ENCODE measurements at places on chromosomes 12 and 14.

DNA sequence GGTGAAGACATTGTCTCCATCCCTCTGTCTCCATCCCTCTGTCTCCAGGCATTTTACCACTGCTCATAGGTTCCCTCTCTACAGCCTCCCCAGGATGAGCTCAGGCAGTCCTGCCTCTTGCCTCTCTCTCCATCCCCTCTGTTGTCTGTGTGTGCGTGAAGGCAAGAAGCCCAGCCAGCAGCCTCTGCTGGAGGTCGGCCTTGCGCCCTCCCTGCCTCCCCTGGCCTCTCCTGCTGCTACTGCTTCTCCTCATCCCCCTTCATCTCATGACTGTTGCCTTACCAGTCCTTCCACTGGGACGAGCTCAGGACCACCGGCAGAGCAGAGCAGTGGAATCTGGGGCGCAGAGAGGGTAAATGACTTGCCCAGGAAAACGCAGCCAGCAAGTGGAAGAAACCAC, 3.2 kb downstream of the KRT80 start:
- no peak for DNase-seq

DNA sequence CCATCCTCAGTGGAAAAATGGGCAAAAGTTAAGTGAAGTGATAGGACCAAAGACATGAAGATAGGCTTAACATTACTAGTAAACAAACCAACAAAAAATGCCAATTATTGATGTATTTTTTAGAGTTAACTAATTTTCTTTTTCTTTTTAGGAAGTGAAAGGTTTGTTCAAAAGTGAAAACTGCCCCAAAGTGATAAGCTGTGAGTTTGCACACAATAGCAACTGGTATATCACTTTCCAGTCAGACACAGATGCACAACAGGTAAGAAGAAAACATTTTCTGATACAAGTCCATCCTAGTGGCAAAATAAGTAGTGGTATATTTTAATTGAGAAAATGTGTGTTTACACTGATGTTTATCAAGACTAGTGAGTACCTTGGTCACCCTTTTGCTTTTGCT, 39.6 kb downstream of the LARP4 start:
- no peak for DNase-seq

DNA sequence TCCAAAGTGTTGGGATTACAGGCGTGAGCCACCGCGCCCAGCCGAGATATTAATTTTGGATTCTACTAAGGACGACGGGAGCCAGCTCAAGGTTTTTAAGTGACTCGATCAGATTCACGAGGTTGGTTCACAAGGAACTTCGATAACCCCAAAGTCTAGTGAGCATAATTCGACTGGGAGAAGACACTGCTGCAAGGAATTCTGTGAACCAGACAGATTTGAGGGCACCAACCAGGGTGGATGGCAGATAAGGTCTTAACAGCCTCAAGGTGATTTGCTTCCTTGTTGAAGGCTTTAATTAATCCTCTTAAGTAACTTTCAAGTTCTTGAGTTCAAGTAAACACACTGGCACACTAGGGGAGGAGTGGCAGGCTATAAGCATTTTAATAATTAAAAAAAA, 1.1 kb upstream of the KLHDC2 start:
- DNase-seq: no peak

DNA sequence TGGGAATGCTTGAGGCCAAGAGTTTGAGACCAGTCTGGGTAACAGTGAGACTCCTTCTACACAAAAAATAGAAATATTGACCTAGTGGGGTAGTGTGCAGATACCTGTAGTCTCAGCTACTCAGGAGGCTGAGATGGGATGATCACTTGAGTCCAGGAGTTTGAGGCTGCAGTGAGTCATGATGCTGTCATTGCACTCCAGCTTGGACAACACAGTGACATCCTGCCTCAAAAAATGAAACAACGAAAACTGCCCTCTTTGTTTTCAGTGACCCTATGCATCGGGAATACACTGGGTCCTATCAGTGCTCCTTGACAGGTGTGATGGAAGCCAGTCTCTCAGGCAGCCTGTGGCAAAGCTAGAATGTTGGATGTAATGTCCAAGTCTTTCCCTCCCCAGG, 311.5 kb upstream of the OR4E1 start:
- DNase-seq: no peak

- DNase-seq: no peak
Measured at GRCh38 chr12:76614364-76614763, 54.8 kb upstream of the OSBPL8 start.

GRCh38 chr12:103785243-103786031, 55.6 kb downstream of the NT5DC3 start:
- DNase-seq: no peak

DNA sequence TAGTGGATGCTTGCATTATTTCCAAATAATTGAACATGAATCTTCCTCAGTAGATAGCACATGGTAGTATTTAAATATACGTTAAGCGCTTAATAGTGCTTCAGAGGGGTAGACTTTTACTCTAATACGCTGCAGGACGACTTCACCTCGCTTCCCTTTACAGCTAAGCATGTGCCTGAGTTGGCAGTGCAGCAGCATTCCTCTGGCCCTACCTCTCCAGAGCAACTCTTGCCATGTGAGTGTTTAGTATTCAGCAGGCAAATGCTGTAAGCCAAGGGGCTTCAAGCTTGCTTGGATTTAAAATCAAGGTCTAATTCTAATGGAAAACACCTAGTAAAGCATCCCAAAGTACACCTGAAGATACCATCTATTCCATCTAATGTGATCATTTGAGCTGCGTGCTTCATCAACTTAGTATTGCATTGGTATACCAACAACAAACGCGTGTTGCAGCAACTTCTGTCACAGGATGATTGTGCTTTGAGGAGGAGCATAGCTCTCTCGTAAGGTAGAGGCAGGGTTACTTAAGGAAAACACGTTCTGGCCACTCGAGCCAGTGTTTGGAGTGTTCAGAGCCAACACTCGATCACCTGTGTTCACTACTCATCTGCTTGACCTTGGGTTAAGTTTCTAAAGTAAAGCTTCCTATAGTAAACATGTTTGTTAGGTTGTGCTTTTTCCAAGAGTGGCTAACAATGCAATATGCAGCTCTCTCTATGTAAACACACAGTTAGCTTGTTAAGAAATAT, 60.6 kb downstream of the PIWIL1 start:
- no peak for DNase-seq

DNA sequence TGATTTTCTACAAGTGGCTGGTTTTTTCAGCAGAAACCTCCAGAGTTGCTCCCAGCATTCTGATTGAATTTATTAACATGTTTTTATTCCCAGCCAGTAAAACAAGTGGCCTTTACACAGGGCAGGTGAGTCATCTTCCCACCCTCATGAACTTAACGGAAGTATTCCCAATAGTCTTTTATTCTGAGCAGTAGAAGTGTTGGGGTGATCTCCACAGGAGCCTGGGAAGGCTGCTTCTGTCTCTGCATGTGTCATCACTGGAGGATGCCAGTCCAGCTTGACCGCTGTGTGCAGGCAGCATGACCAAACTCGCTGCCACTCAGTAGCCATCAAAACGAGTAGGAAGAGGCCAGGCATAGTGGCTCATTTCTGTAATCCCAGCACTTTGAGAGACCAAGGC, 13.4 kb upstream of the DNAH10 start:
- DNase-seq: no peak

GRCh38 chr14:90140298-90140955, 78.6 kb downstream of the KCNK13 start:
- DNase-seq: no peak

DNA sequence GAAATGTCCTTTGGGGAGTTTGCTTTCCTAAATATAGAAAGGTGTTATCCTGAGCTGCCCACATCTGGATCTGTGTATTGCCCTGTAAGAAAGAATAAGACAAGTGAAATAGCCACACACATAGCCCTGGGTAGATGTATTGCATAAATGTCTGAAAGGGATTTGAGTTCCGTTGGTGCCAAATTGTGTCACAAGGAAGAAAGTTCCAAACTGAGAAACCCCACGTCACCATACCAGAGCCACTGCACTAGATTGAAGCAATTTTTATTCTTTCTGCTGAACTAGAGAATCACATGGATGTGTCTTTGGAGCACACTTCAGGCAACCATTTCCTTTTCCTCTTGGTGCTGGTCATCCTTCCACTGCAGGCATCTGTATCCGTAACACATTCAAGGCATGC, 5.0 kb downstream of the RNASE9 start:
- DNase-seq: no peak

GRCh38 chr14:58693048-58693447, 55.3 kb downstream of the DACT1 start:
- DNase-seq: no peak

GRCh38 chr14:93736378-93737014, 51.8 kb downstream of the PRIMA1 start:
- no peak for DNase-seq

GRCh38 chr12:110907583-110907982, 12.8 kb downstream of the MYL2 start:
- no peak for DNase-seq

GRCh38 chr14:67653651-67654280, 20.7 kb downstream of the VTI1B start:
- no peak for DNase-seq

GRCh38 chr12:66929121-66929520, 250.2 kb upstream of the GRIP1 start:
- DNase-seq: no peak

- DNase-seq: no peak
Measured at GRCh38 chr14:90758959-90759358, 57.3 kb downstream of the TTC7B start.

DNA sequence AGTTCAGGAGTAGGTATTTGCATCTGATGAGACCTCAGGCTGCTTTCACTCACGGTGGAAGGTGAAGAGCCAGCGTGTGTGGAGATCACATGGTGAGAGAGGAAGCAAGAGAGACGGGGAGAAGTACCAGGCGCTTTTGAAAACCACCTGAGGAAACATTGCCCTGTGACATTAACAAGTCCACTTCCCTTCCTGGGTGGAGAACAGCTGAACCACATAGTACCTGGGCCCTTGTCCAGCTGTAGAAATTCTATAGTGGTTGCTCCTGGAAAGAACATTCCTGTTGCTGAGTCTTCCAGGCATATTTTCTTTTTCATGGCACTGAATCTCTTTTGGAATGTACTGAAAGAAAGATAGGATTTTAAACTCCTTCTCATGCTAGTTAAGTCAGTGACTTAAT, 87.3 kb upstream of the RIN3 start:
- DNase-seq: no peak

GRCh38 chr14:58278177-58278576, 20.2 kb upstream of the ARID4A start:
- DNase-seq: no peak

GRCh38 chr14:55356913-55357312, 54.7 kb downstream of the ATG14 start:
- DNase-seq: peak; percentile 41

DNA sequence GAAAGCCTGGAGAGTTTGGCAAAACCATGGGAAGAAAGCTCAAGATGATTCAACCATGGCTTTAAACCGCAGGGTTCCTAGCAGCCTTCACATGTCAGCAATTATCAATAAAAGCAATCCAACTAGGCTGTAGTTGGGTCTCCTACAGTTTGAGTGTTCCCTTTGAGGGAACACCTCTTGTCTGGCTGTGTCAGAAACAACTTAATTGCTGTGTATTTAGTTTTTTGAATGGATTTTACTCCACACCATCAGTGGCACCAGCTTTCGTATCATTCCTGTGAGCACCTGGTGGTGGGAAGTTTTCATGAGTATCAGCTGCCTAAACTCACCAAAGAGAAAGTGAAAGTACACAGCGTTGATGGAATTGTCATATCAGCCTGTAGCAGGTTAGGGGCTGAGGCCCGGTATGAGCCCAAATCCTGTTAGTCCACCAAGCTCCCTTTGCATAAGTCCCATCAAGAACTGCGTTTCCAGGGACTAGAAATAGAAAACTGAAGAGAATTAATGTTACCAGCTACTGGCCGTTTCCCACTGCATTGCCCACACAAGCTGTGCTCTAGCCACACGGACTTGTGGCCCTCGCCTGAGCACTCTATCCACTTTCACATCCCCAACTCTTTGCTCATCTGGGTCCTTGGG, 10.9 kb upstream of the IL26 start:
- DNase-seq: no peak

GRCh38 chr14:69055999-69056788, 77.1 kb upstream of the ACTN1 start:
- no peak for DNase-seq

- no peak for DNase-seq
Measured at GRCh38 chr14:103086771-103087342, 2.8 kb downstream of the LBHD2 start.

GRCh38 chr14:80577599-80577998, 363.9 kb downstream of the CEP128 start:
- DNase-seq: no peak

GRCh38 chr14:23068789-23069412, 11.6 kb upstream of the CDH24 start:
- no peak for DNase-seq

Measured in NCI-H1092 (cell line).